ENCODE measurements at places on chromosomes 5 and 9.

DNA sequence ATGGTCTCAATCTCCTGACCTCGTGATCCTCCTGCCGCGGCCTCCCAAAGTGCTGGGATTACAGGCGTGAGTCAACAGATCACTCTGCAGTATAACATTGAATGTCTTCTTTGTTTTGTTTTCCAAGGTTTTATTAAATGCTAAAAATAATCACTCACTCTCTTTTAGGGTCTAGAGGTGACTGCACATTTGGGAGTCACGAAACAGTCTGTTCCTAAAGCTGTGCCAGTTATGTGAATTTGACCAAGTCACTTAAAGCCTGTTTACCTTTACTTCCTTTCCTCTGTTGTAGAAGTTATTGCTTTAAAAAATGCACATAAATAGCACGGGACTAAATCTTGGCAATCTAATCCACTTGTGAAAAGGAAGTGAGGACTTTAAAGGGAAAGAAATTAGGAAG is 304.9 kb upstream of the PTGER4 start:
- DNase-seq: no peak

GRCh38 chr9:81128701-81129100 is 560.6 kb downstream of the TLE1 start:
- DNase-seq: no peak

GRCh38 chr5:34012791-34013190 is 4.9 kb upstream of the AMACR start:
- no peak for DNase-seq

GRCh38 chr9:135287627-135288026 is 192.0 kb upstream of the PPP1R26 start:
- DNase-seq: no peak

DNA sequence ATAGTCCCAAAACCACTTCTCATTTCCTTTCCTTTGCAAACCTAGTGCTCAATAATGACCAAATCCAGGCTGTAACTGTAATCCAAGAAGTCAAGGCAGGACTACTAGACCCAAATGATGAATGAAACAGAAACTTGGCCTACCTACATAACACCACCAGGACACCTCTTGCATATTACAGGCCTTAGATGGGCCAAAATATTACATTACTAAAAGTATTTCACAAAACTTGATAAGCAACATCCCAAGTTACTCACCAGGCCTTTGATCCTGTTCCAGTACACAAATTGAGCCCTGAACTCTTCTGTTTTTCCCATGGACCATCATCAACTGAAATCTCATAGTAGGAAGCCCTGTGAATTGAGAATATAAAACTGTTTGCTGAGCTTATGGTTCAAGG is 34.8 kb downstream of the NADK2 start:
- DNase-seq: no peak

DNA sequence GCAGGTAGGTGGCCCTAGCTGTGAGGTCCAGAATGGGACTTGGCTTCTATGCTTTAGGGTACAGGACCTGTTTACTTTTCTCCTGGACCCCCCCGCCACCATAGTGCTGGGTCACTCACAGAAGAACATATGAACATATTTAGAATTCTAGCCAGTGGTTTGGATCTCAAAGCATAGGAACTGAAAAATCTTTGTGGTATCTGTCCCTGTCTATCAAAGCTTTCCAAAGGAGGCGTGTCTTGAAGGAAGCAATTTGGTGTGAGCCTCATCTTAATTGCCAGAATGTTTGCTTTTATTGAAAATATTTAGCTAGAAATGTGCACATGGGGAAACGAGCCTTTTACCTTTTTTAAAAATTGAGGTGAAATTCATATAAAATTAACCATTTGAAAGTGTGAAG is 6.2 kb downstream of the PHF2 start:
- no peak for DNase-seq

GRCh38 chr5:133480366-133480765 is 132.0 kb downstream of the FSTL4 start:
- no peak for DNase-seq

DNA sequence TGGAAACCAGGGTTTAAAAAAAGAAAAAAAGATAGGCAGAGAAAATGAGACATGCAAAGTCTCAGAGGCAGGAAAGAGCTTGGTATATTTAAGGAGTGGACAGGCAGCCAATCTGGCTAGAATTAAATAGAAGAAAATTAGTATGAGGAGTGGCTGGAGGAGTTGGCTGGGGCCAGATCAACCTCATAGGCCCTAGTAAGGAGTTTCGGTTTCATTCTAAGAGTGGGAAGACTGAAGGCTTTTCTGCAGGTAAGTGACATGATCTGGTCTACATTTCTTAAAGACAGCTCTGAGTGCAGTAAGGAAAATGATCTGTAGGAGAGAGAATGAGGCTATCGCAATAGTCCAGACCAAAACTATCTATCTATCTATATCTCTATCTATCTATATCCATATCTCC is 27.5 kb downstream of the ADRB2 start:
- no peak for DNase-seq

- DNase-seq: no peak
Observed at GRCh38 chr5:142516732-142517131, 169.2 kb downstream of the FGF1 start.

DNA sequence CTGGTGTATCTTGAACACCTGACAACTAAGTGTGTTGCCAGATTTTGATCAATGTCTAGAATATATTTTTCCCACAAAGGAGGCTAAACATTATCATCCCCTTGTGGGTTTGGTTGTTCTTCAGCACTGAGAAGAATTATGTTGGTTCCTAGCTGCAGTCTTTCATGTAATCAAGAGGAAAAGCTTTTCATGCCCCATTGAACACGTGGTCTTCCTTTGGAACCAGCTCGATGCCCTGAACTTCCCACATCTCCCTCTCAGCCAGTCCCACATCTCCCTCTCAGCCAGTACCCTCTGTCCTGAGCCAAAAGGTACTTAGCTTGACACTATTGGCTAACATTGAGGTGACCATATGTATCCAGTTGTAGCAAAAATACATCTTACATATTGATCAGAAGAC is 36.7 kb upstream of the ZSWIM6 start:
- DNase-seq: no peak

GRCh38 chr9:33851301-33851700 is 34.3 kb downstream of the UBE2R2 start:
- no peak for DNase-seq

DNA sequence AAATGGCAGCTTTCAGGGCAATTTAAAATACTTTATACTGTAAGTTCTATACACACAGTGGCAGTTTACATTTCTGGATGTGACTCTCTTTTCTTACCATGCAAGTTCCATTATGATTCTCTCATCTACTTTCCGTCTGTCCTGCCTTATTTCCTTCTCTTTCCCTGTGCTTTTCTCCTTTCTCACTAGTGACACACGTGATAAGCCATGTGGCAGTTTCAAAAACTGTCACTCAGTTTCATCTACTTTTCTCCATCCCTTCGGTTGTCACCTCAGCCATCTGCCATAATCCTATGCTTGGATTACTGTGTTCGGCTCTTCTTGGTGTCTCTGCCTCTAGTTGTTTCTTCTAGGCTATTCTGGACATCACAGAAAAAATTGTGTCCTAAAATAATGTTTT is 46.8 kb upstream of the ATG10 start:
- no peak for DNase-seq

DNA sequence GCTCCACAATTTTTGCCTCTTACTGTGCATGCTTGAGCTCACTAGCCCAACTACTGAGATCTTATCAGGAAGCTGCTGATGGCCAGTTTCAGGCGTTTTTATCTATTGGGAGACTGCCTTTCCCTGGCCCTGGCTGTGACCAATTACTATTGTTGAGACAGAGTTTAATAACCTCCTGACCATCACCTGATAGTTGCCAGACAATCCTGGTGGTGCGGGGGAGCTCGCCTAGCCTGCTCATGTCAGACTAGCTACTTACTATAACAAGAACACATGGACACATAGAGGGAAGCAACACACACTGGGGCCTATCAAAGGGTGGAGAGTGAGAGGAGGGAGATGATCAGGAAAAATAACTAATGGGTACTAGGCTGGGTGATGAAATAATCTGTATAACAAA is 13.0 kb upstream of the OXCT1 start:
- DNase-seq: no peak

- no peak for DNase-seq
Observed at GRCh38 chr5:139199321-139199720, 1.2 kb upstream of the SIL1 start.

- DNase-seq: no peak
Observed at GRCh38 chr9:133117271-133118178, 3.5 kb downstream of the RALGDS start.

DNA sequence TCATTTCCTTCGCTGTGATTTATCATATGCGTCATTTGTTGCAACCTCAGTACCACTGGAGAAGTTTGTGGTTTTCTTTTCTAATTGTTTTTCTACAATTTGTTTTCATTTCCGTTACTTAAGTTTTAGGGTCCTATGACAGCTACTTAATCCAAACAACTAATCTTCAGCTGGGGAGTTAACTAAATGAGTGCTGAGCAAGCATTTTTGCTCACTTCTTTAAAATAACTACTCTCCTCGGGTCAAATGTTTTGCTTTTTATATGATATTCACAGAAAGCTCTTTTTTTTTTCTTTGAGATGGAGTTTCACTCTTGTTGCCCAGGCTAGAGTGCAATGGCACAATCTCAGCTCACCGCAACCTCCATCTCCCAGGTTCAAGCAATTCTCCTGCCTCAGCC is 14.6 kb upstream of the ICE1 start:
- no peak for DNase-seq

- DNase-seq: no peak
Observed at GRCh38 chr5:111254613-111255012, 30.4 kb downstream of the CAMK4 start.

DNA sequence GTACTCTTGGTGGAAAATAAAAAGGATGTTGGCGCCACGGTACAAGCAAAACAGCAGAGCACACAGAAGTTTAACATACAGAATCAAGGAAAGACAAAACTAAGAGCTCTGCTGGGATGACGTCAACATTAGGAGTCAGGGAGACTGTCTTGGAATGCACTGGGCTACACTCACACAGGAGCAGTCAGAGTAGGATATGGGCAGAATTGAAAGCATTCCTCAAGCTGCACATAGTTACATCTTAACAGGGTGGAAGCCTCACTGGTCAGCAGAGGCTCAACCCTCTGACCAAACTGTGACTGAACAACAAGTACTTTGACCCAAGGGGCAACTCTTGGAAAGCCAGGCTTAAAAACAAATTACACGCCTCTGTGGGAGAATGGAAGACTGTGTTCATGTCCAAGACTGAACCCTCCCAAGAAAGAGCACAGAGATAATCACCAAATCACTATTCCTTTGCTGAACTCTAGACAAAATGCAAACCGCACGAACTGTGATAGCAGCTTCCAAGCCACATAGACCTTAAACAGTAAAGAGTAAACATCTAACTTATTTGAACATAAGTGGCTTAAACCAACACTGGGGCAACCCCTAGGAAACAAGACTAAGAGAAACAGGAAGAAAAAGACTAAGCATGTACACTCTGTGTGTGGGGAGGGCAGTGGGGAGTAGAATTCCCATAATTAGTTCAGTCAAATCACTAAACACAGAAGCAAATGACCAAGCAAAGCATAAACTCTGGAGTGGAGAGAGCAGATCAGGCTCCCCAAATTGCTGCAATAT is 772.7 kb downstream of the PRELID2 start:
- DNase-seq: no peak

GRCh38 chr5:125134216-125135081 is 388.0 kb upstream of the ZNF608 start:
- no peak for DNase-seq

DNA sequence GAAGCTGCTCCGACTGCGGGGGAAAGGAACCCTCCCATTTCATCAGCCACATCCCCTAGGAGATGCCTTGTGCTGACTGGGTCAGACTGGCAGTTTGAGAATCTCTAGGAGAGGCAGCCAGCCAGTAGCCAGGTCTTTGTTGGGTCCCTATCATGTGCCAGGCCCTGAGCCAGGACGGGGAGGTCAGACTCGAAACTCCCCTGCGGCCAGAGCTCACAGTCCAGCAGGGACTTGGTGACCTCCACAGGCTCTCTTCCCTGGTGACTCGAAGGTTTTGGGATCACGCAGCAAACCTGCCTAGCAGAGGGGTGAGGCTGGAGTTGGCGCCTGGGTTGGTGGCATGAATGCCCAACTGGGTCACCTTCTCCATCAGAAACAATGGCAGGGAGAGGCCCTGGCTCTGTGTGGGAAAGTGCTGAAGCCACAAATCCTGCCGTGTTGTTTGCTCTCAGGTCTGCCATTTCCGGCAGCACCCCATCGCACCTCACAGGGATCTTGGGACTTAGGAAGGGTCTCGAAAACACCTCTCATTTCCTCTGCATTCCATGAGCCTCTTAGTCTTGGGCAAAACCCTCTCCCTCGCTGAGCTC is 14.4 kb upstream of the ORM1 start:
- DNase-seq: no peak

DNA sequence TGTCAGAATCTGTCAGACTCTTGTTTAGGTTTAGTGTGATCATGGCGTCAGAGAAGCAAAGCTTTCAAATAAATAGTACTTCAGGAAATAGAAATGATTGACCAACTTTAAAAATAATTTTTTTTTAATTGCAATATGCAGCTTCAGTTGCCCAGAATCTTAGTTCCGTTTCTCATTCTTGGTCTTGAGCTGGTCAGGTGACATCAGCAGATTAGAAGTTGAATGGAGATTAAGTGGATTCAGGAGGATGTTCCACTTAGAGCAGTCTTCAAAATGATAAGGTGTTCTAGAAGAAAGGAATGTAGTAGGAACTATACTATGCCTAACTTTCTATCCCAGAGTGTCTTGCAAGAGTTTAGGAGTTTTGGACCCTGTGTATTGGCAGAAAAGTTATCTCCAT is 30.6 kb downstream of the OTULIN start:
- DNase-seq: no peak

- no peak for DNase-seq
Observed at GRCh38 chr9:129317179-129318011, 139.3 kb upstream of the IER5L start.

DNA sequence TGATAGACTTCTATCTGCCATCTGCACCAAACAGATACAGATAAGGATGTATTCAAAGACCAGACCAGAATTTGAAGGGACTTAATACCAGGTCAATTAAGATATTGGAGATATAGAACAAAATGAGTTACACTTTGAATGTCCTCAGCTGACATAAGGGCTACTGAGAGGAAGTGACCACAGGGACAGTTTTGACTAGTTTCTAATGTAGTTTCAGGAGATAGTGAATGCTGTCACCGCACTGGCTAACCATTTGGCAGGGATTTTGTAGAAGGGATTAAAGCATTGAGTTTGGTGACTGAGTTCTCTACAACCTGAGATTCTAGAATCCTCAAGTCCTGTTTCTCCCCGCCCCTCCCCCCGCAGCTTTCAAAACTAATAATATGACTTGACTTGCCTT is 22.7 kb downstream of the CCNH start:
- DNase-seq: no peak

DNA sequence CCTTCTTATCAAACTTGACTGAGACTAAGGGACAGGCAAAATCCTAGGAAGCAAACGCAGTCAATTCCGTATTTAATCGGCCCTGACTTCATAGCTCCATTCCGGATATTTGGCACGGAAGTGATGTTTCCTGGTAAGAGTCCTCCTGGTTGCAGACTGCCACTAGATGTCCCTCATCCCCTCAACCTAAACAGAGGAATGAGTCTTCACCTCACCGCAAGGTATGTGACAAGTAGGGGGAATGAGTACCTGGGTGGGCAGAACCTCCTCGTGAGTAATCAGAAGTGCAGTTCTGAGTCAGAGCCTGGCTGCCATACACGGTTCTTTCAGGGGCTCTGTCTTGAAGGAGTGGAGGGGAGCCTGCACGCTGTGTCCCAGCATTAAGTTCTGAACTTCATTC is 173.6 kb downstream of the MUSK start:
- no peak for DNase-seq

All from epithelial cell of prostate (primary cell).